ENCODE measurements at places on chromosomes 5 and 9.

DNA sequence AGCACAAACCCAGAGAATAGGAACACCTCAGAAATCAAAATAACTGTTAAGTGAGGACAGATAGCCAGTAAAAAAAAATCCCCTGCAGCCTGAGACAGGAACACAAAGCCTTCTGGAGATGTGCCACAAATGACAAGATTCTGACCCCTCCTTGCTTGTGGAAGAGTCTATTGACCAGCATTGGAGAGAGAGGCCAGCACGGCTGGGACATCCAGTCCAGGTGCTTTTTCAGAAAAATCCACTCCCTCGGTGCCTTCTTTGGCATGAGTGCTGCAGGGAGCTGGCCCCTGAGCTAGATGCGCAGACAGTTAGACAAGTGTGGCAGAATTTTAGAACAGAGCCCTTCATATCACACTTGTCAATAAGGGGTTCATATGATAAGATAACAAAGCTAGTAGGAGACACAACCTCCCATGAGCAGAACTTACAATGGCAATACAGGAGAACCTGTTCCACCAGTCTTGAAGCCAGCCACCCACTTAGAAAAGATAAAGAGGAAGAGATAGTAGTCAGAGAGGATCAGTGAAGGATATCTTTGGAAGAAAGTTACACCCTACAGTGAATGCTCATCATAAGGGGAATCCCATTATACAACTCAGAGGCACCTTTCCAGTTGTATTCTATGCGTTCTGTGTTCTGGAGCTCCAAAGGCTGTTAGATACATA lies 298.4 kb downstream of the TLE1 start:
- DNase-seq: no peak

GRCh38 chr5:54909911-54910870 lies 75.2 kb downstream of the ESM1 start:
- DNase-seq: no peak

DNA sequence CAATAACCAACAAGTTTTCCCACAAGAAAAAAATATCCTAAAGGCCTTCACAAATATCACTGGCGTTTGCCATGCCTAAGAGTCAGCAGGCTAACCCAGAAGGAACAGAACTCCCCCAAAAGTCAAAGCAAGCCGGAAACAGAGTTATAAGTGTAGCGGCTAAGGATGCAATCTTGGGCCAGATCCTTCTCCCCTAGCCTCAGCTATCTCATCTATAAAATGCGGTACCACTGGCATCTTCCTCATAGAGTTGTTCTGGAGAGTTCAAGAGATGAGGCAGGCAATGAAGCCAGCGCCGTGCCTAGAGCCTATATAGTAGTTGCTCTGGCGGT lies 632 bp downstream of the DPM2 start:
- DNase-seq: no peak

GRCh38 chr5:123976379-123977033 lies 464.5 kb downstream of the CSNK1G3 start:
- no peak for DNase-seq

DNA sequence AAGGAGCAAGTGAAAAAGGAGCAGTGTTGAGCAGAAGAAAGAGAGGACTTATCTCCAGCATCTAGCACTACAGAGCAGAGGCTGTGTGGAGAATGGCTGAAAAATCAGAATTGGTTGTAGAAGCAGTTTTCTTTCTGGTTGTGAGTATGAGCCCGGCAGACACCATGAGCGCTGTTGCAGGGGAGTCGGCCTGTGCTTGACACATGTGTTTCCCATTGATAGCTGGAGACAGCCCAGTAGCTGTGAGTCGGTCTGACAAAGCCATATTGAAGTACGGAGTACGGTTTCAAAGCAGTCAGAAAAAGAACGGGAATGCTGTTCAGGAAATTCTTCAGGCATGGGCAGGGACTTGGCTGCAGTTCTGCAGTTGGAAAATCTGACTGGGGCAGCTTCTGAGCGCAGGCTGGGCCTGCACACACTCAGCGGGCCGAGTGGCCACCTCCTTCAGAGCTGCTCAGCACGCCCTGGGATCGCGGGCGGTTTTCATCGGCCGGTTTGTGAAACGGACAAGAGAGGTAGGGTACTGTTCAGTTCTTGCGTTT lies at the start of gene SGCD:
Gene SGCD (plus strand): TSS at position 447 of the 542 bp plus-strand sequence.
- DNase-seq: peak; percentile 78

All from sciatic nerve (tissue), 2 donors.